Activated gamma-delta T cell treated with Interleukin-2 at 50 U/mL for 16 hours (primary cell): ENCODE measurements at places on chromosomes 2 and 18.

DNA sequence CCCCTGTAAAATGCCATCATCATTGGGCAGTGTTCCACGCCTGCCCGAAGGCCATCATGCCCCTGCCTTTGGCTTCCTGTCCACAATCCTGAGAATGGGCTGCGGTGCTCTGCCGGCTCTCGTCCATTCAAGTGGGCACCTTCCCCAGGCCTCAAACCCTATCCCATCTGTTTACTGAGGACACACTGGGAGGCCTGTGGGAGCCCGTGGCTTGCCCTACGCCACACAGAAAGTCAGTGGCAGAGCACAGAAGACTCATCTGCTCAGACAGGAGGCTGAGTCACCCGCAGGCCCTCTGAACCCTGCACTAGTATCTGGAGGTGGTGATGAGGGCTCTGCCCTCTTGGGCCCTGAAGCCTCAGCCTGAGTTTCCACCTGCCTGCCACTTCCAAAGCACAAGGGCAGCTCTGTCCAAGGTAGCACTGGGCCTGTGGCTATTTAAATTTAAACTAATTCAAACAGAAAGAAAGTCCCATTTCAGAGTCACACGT lies 19.1 kb upstream of the ANKRD53 start:
- no peak for DNase-seq

DNA sequence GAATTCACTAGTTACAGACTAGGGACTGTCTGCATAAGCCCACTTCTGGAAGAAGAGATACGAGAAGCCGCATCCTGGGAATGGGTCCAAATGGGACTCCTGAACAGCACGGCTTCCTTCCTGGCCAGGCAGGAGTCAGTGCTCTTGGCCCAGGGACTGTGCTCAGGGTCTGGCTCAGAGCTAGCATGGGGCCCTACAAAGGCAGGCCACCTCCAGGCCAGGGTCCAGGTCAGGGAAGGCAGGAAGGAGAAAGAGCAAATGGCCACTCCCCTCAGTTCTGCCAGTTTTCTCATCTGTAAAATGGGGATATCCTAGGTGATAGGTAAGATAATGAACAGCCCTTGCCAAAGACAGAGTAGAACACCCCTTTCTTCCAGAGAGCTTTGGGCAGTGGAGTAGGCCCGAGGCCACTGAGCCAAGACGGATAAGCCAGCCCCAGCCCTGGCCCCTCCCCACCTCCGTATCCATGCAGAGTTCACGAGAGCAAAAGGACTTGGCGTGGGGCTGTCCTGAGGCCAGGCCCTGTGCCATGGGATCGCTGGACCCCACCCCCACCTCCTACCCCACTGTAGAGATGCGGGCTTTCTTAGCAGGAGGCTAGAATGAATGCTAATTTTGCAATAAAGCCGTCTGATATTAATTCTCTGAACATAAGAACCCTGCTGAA lies 190.1 kb downstream of the MGAT5 start:
- DNase-seq: no peak

GRCh38 chr2:12363138-12363537 lies 353.6 kb upstream of the TRIB2 start:
- no peak for DNase-seq

DNA sequence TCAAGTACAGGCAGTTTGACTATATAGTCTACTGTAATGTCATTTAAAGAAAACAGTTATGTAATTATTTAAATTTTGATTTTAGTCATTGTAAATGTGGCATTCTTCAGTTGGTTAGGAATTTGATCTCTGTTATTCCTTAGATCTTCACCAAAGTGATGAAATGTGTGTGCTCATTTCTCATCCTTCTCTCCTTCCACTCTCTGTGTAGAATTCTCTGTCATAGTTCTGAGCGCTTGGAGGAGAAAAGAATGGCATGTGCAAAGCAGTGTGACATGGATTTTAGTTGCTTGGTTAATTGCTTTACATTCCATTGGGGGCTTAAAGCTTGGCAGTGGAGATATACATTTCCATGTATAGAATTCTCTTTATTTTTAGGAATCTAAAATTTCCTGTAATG lies 14.8 kb downstream of the PIK3C3 start:
- DNase-seq: no peak

- no peak for DNase-seq
These were observed 76.0 kb upstream of the DSG1 start for GRCh38 chr18:31241900-31242409.

GRCh38 chr2:28359222-28360057 lies 33.2 kb upstream of the FOSL2 start:
- peak; percentile 75 for DNase-seq

- DNase-seq: no peak
These were observed 29.0 kb upstream of the EPAS1 start for GRCh38 chr2:46268196-46268595.

GRCh38 chr2:34244195-34244594 lies 645.1 kb upstream of the FAM98A start:
- no peak for DNase-seq

GRCh38 chr2:37637985-37638384 lies 33.5 kb downstream of the CDC42EP3 start:
- DNase-seq: no peak

DNA sequence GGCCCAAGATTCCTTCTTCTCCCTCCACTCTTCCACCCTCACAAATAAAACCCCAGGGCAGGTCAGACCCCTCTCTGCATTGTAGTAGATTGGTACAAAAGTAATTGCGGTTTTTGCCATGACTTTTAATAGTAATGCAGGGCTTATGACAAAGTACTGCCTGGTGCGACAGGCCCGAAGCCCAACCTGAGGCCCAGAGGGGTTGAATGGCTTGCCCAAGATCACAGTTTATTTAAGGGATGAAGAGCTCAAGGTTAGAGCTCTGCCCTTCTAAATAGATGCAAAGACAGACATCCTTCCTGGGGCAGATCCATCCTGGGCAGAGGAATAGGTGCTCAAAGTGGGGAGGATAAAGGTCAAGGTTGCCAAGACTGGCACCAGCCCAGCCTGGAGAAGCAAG lies 899 bp upstream of the PSTPIP2 start:
- no peak for DNase-seq

DNA sequence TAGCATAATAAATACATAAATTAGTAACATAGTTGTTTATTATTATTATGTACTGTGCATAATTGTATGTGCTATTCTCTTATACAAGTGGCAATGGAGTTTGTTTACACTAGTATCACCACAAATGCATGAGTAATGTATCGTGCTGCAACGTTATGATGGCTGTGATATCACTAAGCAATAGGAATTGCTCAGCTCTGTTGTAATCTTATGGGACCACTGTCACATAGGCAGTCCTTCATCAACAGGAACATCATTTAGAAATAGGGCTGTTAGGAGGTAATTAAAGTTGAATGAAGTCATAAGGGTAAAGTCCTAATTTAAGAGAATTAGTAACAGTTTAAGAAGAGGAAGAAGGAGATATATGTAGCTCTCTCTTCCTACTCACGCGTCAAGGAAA lies 33.8 kb downstream of the TEX51 start:
- no peak for DNase-seq

GRCh38 chr2:16405551-16405950 lies 260.1 kb downstream of the CYRIA start:
- DNase-seq: no peak

GRCh38 chr2:68714866-68715265 lies 19.7 kb upstream of the ARHGAP25 start:
- DNase-seq: no peak

GRCh38 chr2:55357927-55358326 lies 61.7 kb downstream of the CCDC88A start:
- no peak for DNase-seq

DNA sequence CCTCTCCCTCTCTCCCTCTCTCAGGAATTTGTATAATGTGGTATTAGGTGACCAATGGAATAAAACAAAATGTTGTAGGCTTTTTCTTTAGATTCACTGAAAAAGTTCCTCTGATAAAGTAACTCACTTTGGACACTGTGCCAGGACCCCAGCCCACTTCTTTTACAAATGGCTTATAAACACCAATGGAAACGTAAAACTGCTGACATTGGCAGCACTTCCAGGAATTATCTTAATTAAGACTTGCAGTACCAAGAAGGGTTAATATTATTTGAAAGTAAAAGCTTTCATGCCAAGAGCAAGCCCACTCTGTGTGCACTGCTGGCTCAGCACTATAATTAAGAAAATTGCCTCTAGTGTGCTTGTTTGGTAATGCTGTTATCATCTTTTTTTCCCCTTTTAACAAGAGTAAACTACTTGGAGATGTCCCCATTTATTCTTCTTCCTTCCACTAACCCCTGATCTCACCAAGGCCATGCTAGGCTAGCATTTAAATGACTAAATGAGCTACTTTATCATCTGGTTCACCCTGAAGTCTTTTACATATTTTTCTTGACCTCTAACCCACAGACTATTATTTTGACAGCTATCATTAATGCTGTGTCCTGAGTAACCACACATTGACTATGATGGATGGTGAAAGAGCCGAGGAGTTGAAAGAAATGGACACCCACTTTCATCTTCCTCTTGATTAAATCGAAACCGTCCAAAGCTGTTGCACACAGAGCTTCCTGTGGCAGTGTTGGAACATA lies 232.2 kb upstream of the ETAA1 start:
- DNase-seq: no peak

- DNase-seq: no peak
These were observed 263.9 kb upstream of the APCDD1 start for GRCh38 chr18:10190564-10190963.

DNA sequence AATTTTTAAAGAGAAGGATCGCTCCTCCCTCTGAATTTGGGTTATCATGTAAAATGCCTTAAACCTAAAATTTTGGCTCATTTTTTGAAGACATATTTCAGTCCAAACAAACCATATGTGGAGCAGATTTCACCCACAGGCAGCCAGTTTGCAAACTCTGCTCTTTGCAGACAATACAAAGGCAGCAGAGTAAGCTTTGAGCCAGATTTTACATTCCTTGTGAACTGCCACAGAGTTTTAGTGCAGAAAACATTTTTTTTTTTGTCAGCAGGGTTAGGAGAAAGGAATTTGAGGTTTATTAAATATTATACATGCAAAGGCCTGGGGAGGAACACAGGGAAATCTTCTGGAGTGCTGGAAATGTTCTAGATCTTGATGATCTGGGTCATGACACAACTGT lies 171.9 kb upstream of the FN1 start:
- no peak for DNase-seq

DNA sequence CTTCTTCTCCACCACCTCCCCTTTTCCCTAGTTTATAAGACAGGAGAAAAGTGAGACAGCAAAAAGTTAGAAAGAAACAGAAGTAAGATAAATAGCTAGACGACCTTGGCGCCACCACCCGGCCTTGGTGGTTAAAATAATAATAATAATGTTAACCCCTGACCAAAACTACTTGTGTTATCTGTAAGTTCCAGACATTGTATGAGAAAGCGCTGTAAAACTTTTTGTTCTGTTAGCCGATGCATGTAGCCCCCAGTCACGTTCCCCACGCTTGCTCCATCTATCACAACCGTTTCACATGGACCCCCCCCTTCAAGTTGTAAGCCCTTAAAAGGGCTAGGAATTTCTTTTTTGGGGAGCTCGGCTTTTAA lies 1.5 kb upstream of the BUB1 start:
- DNase-seq: no peak

DNA sequence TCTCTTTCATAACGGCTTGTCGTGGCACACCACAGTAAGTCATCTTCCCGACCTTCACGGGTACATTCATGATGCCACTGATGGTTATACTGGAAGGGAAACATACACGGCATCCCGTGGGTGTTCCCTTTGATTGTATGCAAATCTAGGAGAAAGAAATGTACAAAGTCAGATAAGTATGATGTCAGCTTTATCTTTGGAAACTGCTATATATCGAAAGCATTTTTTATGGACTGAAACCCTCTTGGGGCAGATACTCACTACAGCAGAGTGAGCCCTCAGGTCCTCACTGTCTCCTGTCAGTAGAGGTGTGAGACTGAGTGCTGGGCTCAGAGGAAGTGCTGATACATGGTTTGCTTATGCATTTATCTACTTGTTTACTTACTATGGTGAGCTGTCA lies 20.4 kb downstream of the PLA2R1 start:
- DNase-seq: no peak

- no peak for DNase-seq
These were observed 57.5 kb downstream of the KANSL1L start for GRCh38 chr2:210113614-210114235.

DNA sequence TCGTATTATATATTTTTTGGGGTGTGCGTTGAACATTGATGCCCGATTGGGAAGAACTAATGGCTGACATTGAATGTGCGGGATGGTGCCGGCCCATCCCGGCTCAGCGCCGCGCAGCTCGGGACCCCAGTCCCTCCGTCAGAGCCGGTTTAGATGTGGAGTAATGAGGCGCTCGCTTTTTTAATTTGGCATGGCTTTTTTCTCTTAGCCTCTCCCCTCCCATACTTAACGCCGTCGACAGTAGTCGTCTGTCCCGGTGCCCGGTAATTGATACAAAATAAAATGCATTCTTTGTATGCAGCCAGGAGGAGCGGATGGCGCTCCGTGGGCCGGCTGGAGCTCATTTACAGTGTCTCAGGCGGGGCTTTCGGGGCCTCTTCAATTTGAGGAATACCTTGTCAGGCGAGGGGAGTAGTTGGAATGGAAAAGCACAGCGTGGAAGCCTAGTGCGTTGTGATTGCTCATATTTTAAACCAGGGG lies 209.2 kb downstream of the GBX2 start:
- DNase-seq: no peak

DNA sequence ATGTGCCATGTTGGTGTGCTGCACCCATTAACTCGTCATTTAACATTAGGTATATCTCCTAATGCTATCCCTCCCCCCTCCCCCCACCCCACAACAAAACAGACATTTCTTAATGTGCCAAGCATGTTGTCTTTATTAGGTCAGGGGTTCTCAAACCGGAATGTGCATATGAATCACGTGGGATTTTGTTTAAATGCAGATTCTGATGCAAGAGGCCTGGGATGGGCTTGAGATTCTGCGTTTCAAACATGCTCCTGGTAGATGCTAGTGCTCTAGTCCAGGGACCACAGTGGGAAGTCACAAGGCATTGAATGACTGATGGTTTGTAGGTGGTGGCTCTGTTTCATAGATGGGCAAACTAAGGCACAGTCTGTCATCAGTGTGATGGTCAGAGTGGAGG lies 184.7 kb downstream of the SMAD7 start:
- DNase-seq: no peak
